Activated CD4-positive, alpha-beta T cell treated with anti-CD3 and anti-CD28 coated beads, Interleukin-2, Interleukin-4, amounts not matched to agents 100 ng/mL and 50 ng/mL, durations not matched to agents 16 hours and 8 hours (primary cell): ENCODE measurements at places on chromosomes 16 and 17.

DNA sequence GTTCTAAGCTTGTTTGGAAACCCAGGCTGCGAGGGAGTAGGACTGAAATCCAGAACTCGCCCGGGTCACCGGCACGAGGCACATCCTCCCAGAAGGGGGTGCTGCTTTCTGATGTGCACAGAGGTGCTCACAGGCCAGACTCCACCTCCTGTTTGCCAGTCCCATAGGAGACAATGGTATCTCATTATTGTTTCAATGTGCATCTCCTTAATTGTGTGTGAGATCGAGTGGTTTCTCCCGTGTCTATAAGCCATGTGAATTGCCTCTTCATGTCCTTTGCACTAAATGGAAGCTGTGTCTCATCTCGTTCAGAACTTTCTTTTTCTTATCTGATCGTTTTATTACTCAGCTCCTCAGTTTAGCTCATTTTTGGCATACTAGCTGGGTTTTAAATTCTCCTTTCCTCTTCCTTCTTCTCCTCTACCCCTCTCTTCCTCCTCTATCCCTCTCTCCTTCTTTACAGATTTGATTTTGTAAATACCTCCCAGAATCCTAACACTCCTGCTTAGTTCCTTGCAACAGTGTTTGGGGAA lies 32.1 kb upstream of the PRKCB start:
- DNase-seq = peak; percentile 75

DNA sequence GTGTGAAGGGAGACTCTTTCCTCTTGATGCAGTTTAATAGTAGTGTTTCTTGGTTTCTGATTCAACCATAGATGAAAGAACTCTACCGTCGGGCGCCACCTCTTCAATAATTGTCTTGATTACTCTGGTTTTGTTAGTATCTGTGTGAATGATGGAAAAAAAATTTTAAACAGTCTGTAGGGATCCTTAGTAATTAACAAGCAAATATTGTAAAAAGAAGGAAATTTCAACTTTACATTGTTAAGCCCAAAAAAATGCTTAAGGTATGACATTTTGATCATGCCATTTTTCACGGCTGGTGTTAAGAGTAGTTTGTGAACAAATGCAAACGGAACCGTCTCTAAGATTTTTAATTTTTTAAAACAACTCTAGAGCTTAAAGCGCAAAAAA lies 4.1 kb downstream of the KRT10 start:
- no peak for DNase-seq

- DNase-seq = no peak
Measured at GRCh38 chr17:80272366-80272765, 11.7 kb downstream of the RNF213 start.

- no peak for DNase-seq
Measured at GRCh38 chr16:70648606-70649005, 2.2 kb downstream of the IL34 start.

DNA sequence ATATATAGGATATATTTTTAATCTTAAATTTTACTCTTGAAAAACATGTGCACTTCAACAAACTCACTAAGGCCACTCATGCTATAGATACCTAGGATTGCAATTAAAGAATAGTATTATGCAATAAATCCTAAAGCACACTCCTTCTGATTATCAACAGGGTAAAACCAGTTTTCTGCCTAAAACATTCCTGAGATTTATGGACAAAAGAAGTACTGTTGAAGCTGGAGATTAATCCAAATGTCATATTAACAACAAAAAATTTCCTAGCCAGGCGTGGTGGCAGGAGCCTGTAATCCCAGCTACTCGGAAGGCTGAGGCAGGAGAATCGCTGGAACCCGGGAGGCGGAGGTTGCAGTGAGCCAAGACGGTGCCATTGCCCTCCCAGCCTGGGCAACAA lies 21.4 kb downstream of the CHCT1 start:
- DNase-seq = no peak

DNA sequence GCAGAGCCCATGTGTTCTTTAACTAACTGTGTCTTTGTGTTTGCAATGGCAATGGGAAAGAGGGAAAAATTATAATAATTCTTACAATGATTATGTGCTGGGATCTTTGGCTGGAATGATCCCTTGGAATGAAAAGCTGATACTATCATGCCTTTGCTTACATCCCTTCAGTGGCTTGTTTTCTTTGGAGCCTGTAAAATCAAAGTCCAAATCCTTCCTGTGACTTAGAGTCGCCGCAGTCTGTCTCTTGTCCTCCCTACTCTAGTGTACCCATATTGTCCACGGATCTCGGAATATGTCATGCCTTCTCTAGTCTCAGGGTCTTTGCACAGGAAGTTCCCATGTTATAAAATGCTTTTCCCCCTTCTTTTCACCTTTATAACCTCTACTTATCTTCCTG lies 111.7 kb upstream of the MAF start:
- no peak for DNase-seq

DNA sequence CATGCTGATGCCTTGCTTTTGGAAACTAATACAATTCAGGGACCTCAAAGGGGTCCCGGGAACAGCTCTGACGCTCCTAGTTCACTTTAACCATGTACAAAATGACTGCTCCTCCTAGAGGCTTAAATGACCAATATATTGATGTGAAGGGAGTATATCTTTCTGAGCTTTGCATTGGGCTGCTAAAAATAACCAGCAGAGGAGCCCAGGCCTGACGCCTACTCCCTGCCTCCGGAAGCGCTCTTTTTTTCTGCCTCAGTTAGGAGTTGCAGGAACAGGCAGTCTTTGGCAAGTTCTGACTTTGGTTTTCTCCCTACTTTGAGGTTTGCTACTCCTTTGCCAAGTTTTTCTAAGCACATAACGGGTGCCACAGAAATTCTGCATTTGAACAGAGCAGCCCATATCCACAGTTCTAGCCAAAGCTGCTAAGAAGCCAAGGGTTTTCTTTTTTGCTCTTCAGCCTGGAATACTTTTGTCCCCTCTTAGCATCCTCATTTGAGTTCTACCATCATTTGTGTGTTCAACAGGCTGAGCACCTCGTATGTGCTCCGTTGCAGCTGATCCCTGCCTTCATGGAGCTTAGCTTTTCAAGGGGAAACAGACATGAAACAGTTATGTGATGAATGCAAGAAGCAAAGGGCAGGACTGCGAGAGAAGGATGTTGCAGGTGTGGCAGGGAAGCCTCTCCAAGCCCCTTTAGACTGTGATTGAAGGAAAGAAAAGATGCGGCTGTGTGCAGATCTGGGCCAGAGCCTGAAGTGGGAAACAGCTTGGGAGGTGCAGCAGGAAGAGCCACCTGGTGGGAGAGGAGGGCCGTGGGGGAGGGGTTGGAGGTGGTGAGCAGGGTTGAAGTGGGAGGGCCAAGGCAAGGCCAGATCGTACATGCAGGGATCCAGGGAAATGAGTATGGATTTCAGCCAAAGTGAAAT lies 2.8 kb upstream of the NAGPA start:
- DNase-seq = no peak

- DNase-seq = no peak
Measured at GRCh38 chr16:26672206-26672605, 394.5 kb upstream of the C16orf82 start.

DNA sequence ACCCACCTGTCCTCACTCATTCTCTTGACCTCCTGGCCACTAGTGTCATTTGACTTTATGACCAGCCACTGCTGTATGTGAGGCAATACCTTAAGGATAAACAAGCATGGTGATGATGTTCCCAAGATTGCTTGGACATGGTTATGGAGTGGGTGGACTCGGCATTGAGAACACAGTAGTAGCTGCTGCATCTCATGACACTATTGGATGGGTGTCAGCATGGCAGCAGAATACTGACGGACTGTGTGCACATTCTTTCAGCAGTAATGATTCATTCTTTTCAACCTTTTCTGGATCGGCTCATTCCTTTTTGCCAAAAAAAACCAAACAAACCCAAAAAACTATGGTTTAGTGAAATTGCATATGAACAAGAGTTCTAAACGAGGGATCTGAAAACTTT lies 13.5 kb downstream of the SPECC1 start:
- no peak for DNase-seq
